Fibroblast of skin of right biceps (primary cell): ENCODE measurements at places on chromosomes 5 and 9.

DNA sequence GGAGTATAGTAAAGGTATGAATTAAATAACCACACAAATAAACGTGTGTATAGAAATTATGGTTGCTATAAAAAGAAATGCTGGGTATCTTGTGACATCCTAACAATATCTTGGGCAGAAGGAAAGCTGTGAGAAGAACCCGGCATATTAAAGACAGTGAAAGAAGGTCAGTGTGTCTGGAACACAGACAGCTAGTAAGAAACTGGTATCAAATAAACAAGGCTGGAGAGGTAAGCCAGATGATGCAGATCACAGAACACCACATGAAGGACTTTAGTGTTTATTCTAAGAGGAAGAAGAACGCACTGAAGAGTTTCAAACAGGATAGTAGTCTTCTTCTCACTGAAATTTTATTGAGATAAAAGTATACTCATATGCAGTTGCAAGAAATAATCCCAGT lies 24.4 kb downstream of the TMEM245 start:
- no peak for DNase-seq

- DNase-seq = no peak
Observed at GRCh38 chr5:127700237-127700766, 2.9 kb upstream of the CCDC192 start.

DNA sequence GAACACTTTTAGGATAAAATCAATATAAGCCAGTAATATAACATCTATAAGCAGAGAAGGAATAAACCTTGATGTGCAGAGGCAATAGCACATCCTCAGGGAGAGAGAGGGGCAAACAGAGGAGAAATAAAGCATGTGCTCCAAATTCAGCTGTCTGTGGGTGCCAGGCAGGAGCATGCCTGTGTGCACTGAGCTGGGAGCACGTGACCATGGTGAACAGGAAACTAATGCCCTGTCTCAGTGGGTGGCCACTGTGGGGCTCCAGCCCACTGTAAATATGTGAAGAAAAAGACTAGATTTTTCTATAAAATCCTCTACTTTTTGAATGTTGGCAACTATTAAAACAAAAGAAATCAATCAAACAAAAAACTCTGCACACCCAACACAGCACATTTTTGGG lies 55.3 kb downstream of the FYB1 start:
- DNase-seq = no peak

GRCh38 chr5:1310118-1310517 lies 15.2 kb upstream of the TERT start:
- DNase-seq = no peak

- DNase-seq = no peak
Observed at GRCh38 chr5:140828362-140828737, 590 bp downstream of the PCDHA6 start.

DNA sequence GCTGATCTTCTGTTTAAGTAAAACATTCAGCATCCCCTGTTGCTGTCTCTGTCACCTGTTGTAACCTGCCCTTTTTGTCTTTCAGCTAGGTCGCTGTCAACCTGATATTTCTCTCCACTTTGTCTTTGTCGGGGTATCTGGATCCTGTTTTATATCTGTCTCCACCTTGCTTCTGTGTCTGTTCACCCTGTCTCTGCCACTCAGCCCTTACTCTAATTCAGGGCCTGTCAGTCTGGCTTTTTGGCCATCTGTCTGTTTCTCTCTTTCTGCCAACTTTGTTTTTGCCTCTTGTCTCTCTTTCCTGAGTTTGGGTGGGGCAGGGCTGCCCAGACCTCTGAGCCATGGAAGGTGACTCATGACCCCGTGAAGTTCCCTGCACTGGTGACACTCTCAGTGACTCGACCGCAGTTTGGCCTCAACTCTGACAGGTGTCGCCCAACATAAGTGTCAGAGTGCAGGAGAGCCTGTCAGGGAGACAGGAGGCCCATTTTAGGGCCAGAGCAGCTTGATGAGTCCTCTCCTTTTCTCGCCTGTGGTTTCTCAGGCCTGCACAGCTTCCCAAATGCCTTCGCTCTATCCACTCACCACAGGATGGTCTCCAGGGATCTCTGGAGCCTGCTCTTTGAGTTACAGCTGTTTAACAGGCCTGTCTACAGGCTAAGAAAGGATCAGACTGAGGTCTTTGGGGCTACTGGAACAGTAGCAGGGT lies 868 bp downstream of the ZBTB43 start:
- peak; percentile 73 for DNase-seq
